ENCODE measurements at places on chromosomes 12 and 14. TPM values are rescaled to one million over a fixed set of nuclear protein-coding genes. Genes with fewer than 3 reads are reported as not detected.

DNA sequence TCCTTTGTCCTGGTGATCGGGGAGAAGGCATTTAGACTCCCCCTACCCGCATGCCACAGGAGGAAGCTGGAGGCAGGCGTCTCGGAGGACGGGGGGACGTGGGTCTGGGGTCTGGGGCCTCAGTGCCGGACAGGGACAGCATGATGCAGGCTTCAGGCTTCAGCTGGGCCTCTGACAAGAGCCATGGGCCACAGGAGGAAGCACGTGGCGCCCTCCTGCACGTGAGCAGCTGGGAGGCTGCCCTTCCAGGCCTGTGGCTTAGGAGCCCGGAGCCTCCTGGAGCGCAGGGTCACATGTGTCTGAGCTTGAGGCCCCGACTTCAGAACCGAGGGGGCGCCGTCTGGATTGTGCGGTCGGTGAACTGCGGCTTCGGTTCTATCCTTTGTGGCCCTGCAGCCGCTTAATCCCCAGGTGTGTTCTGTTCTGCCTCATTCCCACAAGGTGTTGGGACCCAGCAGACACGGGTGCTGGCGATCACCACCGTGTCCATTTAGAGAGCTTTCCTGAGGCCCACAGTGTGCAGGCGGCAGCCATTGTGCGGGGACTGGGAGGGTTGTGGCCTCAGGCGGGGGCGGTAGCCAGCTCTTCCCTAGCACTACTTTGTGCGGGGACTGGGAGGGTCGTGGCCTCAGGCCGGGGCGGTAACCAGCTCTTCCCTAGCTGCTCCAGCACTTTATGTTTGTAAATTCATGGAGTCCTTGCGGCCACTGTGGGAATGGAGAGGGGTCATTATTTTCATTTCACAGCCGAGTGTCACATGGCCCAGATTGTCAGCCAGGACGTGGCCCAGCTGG, 150.2 kb downstream of the ADGRD1 start:
- no peak overlapping the region for H3K4me3 ChIP-seq
- H3K27me3 ChIP-seq, result no peaks in the 10 kb centered on the region
- no peak for DNase-seq
- H3K4me1 ChIP-seq, result peaks cover 5% of the 10 kb centered on the region
- no peak overlapping the region for H3K27ac ChIP-seq

- no peak overlapping the region for H3K27ac ChIP-seq
Observed at GRCh38 chr12:52542785-52543318, 10.1 kb downstream of the KRT71 start.

GRCh38 chr12:5488626-5488955, 56.7 kb downstream of the NTF3 start:
- no peaks in the 10 kb centered on the region for H3K36me3 ChIP-seq
- no peak overlapping the region for H3K4me3 ChIP-seq
- H3K4me1 ChIP-seq, result no peaks in the 10 kb centered on the region
- no peak for DNase-seq
- no peaks in the 10 kb centered on the region for H3K27me3 ChIP-seq

DNA sequence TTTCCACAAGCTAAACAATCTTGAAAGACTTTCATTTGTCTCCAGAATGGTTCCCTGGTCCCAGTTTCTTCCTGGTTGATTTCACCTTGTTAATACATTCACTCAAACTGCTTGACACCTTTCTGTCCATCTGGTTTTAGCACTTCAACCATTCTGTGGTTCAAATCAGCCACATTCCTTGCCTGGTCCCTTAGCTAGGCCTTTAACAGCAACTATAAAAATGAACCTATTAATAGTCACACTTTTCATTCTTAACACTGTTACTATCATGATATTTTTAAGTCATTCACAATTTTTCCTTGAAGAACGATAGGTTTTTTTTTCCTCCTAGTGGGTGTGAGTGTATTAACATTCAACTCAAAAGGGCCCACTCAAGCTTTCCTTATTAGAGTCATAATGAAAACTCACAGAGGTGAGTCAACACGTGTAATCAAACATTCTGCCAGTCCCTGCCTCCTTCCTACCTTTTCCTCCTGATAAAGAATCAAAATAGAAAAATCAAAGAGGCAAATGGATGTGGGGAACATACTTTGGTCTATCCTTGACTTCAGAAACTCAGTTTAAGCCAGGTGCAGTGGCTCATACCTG, 34.4 kb upstream of the CCNT1 start:
- no peaks in the 10 kb centered on the region for H3K4me1 ChIP-seq
- no peak overlapping the region for H3K4me3 ChIP-seq
- H3K36me3 ChIP-seq, result no peaks in the 10 kb centered on the region
- H3K27me3 ChIP-seq, result no peaks in the 10 kb centered on the region

Gene RPS6KA5
- total RNA-seq, result 38.2 TPM

Gene SCN8A
- 1.1 TPM for total RNA-seq
